ENCODE measurements at places on chromosomes 3 and 15. TPM values are rescaled to one million over a fixed set of nuclear protein-coding genes. Genes with fewer than 3 reads are reported as not detected.

WNT7A gene
- total RNA-seq, result 0.20 TPM

ADAMTS17 gene
- 0.21 TPM for total RNA-seq

ZNF662 gene
- total RNA-seq, result not detected

RAD51 gene
- total RNA-seq, result 18.4 TPM

CHL1 gene
- total RNA-seq, result not detected

LOXL1 gene
- 0.46 TPM for total RNA-seq

CYP1A2 gene
- total RNA-seq, result not detected

PCLAF gene
- 270 TPM for total RNA-seq

C15orf40 gene
- total RNA-seq, result 50.6 TPM

All from A549 treated with Mapracorat at 1 μM for 4 hours (cell line).